ENCODE measurements at places on chromosomes 16 and 17.

DNA sequence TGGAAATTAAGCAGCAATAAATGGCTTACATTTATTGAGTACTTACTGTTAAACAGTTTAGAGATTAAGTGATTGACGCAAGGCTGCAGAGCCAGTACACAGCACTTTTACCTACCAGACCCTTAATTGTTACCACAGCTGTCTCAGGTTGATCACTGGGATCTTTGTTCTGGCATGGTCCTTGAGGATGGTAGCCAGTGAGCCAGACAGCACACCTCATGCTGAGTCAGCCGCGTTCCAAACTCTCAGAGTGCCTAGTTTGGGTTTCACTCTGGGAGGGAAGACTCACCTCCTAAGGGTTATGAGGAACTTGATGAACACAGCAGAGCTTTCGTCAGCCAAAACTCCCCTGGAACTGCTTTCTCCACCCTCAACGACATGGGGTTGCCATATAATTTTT is 20.4 kb downstream of the CDH3 start:
- DNase-seq, result no peak

- DNase-seq, result no peak
These were observed 25.7 kb downstream of the IRF8 start for GRCh38 chr16:85924675-85925074.

- DNase-seq, result no peak
These were observed 8.8 kb downstream of the MBTD1 start for GRCh38 chr17:51251010-51251409.

DNA sequence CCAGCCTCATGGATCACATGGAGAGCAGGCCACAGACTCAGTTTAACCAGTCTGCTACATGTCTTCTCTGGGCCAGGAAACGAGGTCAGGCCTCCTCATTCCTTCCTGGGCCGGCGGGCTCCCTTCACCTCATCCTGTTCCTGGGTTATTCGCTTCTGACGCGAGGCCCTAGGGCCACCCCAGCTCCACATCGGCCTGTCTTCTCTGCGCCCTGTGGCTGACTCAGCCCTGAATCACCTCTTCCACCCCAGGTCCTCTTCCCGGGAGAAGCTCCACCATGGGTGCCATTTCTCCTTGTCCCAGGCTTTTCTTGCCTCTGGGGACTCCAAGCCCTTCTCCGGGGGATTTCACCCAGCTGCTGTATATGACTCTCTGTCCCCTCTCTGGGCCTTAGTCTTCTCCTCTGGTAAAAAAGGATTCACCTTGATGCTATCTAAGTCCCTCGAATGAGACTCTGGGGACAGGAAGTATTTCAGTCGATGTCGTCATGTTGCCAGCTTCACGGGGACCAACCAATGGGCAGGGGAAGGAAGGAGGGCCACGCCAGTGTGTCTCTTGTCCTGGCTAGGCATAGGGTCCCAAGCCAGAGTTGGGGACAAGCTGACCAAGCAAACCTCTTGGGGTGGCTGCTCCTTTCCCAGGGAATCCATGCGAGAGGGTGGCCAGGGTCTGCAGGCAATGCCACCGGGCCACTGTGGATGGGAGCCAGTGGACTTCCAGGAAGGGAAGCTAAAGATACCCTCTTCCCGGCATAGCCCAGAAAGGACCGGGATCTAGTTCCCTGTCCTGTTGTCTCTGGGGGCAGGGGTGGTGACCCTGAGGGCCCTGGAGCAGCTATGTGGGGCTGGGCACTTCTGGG is 58.7 kb downstream of the SOCS3 start:
- no peak for DNase-seq

DNA sequence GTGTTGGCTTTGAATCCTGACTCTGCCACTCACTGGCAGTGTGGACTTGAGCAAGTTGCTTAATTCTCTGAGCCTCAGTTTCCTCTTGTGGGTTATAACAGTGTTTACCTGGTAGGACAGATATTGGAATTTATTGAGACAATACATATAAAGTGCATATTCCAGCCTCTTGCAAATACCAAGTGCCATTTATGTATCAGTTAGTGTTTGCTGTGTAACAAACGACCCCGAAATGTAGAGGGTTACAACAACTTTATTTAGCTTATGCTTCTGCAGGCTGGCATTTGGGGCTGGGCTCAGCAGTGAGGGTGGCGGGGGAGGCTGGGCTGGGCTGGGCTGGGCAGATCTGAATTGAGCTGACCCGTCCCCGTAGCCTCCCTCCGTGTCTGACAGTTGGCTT is 42.4 kb upstream of the IL21R start:
- DNase-seq, result no peak

GRCh38 chr17:43308999-43309398 is 75.2 kb upstream of the RNU2-1 start:
- DNase-seq, result no peak

- no peak for DNase-seq
These were observed 68.0 kb downstream of the ABR start for GRCh38 chr17:1111599-1112443.

DNA sequence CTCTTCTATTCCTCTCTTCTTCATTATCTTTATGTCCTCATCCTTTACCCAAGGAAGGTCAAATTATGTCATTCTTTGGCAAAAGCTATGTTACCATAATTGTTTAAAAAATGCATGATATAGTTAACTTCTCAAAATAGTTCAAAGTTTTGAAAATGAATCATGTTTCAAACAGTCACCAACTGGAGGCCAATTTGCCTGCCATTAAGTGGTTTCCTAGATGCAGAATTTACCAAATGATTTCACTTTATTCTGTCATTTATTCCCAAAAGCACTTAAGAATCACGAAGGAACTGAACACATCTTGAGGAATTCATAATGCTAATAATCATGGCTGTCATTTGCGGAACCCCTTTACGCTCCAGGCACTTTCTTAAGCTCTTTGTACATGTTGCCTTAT is 190.9 kb upstream of the CDH11 start:
- DNase-seq, result no peak

DNA sequence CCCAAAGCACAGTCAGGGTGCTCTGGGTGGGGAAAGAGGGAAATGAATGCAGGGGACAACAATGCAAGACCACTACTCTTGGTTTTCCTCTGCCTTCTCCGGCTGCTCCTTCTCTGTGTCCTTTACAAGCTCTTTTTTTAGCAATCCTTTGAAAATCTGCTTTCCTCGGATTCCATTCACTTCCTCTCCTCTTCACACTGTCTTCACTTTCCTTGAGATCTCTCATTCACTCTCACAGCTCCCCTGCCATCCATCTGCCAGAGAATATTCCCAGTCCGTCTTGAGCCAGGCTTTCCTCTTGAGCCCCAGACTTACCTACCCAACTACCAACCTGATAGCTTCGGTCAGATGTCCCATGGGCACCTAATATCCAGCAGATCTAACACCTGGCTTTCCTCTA is 11.0 kb upstream of the SPOP start:
- DNase-seq, result no peak
